ENCODE measurements at places on chromosomes 5 and 9. TPM values are rescaled to one million over a fixed set of nuclear protein-coding genes. Genes with fewer than 3 reads are reported as not detected.

- DNase-seq: no peak
Measured at GRCh38 chr9:25960178-25960577, 281.9 kb upstream of the TUSC1 start.

DNA sequence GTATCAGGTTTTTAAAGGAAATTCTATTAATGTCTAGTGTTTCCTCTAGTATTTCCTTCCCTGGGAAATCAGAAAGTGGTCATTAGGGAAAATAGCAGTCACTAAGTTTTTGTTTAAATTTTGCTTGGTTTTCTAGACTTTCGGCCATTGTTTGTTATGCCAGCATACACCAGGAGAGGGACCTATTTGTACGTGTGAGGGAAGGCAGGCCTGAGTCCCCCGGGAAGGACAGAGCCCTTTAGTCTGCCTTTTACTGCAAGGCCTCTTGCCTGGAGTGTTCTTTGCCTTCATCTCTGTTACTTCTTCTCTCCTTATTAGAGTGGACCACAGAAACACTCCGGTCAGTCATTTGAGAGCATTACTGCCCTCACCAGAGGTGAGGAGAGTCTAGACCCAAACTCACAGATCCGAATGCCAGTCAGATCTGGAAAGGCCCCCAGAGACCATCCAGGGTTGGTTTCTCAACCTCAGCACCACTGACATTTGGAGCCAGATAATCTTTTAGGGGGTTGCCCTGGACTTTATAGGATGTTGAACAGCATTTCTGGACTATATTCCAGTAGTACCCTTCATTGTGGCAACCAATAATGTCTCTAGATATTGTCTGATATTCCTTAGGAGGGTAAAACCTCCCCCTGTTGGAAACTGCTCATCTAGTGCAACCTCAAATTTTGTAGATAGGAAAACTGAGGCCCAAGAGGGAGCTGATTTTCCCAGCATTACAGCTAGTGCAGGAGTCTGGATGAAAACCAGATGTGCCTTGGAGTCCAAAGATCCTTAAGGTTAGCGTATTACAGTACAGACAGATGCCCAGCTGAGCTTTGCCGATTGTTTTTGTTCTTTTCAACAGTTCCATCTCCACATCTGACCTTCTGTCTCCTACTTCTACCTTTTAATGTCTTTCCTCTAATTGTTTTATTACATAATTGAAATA is 93.0 kb upstream of the NIPAL4 start:
- DNase-seq: no peak

DNA sequence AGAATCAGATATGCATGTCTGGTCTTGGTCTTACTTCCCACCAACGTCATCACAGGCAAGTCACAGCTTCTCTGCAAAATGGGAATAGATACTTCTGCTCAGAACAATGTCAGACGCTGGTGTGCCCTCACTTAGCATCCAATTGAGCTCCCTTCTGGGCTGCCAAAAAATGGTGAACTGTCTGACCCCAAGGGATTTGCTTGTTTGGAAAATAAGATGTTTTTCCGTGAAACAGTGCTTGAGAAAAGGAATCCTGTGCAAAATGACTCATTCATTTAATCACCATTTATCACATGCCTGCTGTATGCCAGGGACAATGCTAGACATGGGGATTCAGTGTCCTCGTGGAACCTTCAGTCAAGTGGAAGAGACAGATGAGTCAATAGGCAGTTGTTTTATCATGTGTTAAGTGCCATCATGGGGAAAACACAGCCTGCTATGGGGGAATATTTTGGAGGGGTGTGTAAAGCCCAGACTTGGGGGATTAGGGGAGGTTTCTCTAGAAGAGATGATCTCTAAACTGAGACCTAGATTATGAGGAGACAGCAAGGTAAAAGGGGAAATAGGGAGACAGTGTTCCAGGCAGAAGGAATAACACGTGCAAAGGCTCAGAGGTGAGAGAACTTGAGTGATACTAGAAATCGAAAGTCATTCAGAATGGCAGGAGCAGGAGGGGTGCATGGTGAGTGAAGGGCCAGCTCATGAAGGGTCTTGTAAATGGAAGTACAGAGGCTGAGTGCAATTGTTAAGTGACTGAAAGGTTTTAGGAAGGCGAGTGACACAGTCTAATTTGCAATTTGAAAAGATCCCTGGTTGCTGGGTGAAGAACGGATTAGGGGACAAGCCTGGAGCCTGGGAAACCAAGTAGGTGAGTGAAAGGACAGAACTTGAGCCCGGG is 3.9 kb downstream of the NIPAL4 start:
- no peak for DNase-seq

PCDHA6 gene
- total RNA-seq: 0.35 TPM

- DNase-seq: no peak
Measured at GRCh38 chr5:67896311-67896929, 319.1 kb upstream of the PIK3R1 start.
